ENCODE measurements at places on chromosomes 5 and 9.

GRCh38 chr5:109997161-109997560, 307.4 kb downstream of the MAN2A1 start:
- DNase-seq = no peak

DNA sequence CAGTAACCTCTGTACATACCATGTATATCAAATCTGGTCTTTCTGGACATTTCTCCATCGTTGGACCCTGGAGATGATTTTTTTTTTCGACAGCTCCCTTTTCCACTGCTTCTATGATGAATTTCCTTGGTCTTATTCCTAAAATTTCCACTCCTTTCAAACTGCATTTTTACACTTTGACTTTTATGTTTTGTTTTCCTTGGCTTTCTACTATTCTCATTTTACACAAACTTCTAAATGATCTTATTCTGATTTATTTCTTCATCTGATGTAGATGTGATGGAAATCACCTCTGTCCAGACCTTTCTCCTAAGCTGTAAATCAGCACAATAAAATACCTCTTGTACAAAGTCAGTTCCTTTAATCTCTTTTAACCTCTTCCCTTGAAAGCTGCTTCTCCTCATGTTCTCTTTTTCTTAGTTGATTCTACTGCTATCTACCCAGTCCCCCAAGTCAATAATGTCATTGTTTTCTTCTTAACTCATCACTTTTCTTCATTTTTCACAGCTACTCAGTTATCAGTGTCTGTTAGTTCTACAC, 48.7 kb upstream of the TUSC1 start:
- no peak for DNase-seq

DNA sequence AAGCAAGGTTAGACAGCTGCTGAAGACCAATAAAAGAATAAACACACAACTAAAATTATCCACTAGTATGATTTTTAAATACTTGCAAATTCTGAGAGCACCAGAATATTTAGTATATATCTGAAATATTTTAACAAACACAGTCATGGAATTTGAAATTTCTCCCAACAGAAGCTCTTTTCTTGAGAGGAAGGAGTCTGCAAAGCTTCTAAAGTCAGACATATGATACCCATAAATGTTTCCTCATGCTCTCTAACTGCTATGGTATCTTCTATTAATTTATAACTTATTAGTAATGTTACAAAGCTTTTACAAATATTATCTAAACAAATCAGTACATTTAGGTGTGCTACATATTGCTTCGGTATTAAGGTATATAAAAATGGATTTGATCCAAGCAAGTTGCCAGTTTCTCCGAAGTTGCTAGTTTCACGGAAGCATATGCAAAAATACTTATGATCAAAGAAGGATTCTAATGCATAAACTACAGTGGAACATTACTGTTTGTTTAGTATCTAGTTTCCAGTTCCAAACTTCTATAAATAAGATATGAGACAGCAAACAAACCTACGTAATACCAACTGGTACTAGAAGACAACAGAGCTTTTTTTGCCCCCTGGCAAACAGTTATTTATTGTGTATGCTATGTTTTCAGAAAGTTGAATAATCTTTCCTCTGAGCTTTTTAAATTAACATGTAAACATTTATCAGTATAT, 22.0 kb downstream of the FNIP1 start:
- DNase-seq = no peak

DNA sequence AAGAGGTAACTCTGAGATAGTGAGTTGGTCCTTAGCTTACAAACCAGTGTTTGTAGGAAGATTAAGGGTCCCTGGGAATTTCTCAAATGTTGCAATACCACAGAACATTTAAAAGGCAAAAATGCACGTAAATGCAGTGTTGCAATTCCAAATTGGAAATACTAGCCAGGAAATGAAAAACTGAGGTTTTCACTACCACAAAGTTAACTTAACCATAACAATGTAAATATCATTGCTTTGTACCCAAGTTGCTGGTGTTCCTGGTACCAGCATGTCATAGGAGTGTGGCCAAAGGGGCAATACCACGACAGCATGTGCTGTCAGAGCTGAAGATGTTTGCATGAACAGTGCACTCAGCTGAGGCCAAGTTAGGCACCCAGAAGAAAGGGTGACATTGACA, 382.9 kb downstream of the GLIS3 start:
- DNase-seq = no peak

GRCh38 chr5:176611435-176611834, 1.5 kb upstream of the GPRIN1 start:
- DNase-seq = peak; percentile 49

- no peak for DNase-seq
These were observed 1875.9 kb upstream of the CDH9 start for GRCh38 chr5:28914297-28914696.

DNA sequence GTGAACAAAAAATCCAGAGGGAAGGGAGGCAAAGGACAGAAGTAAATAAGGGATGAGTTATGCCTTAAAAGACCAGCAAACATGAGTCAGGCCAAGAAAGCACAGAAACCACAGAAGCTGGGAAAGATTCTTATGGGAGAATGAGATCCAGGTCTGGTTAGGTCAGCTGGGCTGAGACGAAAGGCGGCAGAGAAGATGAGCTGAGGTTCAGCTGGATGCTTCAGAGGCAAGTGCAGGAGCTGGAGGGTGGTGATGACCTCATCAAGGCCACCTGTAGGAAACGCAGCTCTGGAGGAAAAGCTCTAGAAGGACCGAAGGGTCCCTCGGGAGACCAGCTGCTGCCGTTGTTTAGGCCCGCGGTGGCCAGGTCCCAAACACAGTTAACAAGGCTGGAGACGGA, 152.0 kb downstream of the MYO10 start:
- no peak for DNase-seq

DNA sequence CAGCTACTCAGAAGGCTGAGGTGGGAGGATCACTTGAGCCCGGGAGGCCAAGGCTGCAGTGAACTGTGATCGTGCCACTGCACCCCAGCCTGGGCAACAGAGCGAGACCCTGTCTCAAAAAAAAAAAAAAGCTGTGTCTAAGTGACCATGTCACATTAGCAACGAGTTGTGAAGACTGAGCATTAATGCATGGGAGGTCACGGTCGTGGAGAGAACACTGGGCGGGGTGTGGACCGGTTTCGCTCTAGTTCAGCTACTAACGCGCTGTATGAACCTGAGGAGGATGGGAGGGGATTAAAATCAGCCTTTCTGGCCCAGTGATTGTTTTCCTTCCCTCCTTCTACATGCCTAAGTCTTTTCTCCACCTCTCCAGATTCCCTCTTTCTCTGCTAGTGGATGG, 56.7 kb upstream of the CARTPT start:
- DNase-seq = no peak

GRCh38 chr5:169279125-169279524, 21.8 kb downstream of the SLIT3 start:
- DNase-seq = no peak

DNA sequence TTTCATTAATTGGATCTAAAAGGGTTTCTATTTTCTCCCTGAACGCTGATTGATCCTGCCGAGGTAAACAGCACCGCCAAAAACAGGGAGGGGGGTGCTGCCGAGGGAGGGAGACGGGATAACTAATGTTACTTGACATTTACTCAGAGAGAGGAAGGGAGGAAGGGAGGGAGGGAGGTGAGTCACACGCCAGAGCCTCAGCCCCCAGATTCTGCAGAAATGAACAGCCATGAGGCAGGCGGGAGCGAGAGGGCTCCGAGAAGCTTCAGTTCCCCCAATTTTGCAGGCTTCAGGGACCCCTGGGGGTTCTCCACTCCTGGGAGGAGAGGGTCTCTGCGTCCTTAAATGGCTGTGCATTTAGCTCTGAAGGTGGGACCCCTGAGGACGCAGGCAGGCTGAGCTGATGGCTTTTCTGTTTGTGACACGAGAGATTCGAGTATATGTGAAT, 59.1 kb upstream of the IER5L start:
- DNase-seq = no peak

Measured in HepG2 (cell line).